ENCODE measurements at places on chromosomes 16 and 17.
A peak's percentile ranks its signal among the peaks of the same experiment; 100 is the strongest.

DNA sequence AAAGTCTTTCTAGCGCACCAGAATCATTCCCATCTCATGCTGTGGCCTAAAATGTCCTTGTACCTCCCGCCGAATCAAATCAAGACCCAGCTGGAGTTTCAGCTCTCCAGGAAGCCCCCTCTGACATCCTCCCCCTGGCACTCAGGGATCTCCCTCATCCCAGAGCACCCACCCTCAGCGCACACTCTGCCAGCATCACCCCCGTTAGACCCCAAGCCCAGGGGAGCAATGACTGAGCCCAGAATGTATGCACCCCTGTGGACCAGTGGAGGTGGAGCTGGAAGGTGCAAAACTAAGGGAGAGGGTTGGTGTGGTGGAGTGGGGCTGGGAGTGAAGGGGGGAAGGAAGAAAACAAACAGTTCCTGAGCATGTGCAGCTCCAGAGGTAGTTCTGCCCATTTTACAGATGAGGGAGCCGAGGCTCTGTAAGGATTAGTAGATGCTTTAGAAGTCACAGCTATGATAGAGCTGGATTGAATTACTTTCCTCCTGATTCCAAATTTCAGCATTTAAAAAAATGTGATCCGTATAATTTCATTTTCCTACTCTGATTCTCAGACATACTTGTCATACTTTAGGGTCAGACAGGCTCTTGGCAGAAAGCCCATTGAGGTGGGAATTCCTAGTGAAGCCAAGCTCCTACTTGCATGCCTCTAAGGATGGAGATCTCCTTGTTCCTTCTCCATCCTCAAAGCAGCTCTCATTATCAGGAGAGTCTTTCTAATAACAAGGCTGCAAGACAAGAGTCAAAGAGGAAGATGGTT lies 242.7 kb downstream of the KATNIP start:
- no peak for DNase-seq

- no peak for DNase-seq
Measured at GRCh38 chr16:56191156-56191815, at the start of gene GNAO1. GNAO1 (plus strand) TSS chr16:56191489; CDS start chr16:56192236, 747 bp downstream.

DNA sequence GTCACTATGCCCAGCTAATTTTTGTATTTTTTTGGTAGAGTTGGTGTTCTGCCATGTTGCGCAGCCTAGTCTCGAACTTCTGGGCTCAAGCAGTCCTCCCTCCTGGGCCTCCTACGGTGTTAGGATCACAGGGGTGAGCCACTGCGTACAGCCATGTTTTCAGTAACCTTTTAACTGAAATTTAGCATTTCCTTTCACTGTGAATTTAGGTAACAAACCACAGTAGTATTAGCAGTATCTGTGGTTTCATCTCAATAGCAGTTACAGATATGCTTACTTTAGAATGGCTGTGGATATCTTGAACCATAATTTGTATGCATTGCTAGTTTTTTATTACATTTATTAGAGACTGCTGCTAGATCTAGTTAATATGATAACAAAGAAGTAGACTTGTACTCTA lies 4.3 kb upstream of the RANGRF start:
- DNase-seq: no peak

DNA sequence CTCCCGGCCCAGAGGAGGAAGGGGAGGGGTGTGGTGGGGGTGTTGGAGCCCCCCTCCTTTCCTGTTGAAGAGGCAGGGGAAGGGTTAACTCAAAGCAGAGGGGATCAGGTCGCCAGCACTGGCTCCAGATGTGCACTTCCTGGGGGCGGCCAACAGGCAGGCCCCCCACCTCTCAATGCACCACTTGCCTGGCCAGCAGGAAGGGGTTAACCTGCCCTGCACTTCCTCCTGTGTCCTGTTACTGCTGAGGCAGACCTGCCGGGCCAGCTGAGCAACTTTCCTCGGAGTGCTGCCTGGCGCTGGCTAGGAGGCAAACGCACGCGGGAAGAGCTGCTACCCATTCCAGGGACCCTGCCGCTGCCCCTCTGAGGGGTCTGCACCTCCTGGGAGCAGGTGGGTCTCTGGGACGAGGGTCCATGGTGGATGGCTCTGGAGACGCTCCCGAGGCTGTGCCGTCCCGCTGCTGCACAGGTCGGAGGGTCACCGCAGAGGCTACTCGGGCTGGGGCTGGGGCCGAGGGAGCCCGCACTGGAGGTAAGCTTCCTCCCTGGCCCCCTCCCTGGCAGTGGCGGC lies at the start of gene EPN3:
Gene EPN3, plus strand, starts transcription at position 284 of the 573 bp plus-strand sequence. CDS start 3,822 bp downstream, outside the sequence.
- DNase-seq: no peak

DNA sequence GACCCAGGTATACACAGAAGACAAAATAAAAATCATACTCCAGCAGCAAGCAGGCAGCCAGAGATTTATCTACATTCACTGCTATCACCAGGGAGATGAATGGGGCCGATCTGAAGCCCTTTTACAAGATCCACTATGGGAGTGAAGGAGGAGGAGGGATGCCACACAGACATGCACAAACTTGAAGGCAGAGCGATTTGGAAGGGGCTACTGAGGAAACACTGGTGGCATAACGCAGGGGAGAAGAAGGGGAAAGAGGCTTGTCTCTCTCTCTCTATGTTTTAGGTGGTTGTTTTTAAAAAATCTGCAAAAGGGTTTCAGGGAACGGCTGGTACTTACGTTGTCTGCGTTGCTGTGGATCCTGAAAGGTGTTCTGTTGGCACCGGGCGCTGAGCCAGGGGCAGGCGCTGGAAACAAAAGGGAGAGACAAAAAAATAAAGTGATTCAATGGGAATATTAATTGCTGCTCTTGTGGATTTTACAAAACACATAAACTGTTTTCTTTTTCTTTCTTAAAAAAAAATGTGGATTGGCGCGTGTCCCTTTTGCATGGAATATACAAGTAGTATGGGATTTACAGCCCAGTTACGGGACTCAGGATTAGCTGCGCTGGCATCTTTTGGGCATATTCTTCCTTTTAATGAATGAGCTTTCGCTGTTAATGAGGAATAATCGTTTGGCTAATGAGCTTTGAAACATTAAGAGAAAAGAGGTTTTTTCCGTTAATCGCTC lies 255.3 kb upstream of the PMFBP1 start:
- no peak for DNase-seq

GRCh38 chr16:82935766-82936165 lies 309.0 kb downstream of the CDH13 start:
- peak; percentile 50 for DNase-seq

GRCh38 chr16:65728167-65728566 lies 606.3 kb upstream of the CDH11 start:
- DNase-seq: no peak

- peak; percentile 51 for DNase-seq
Measured at GRCh38 chr17:35795007-35795870, at the start of gene MMP28. MMP28 (minus strand) TSS chr17:35795641; CDS start chr17:35795377, 264 bp downstream.

DNA sequence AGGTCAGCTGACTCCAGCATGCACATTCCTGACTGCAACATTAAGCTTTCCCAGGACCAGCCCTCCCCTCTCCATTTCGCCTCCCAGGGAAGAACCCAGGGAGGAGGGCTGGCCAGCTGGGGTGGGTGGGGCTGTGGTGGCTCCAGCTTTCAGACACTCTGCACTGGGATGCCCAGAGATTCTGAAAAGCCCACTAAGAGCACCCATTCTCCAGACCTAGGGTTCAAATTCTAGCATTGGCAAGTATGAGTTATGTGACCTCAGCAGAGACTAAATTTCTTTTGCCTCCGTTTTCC lies 7.8 kb downstream of the DLX3 start:
- no peak for DNase-seq

DNA sequence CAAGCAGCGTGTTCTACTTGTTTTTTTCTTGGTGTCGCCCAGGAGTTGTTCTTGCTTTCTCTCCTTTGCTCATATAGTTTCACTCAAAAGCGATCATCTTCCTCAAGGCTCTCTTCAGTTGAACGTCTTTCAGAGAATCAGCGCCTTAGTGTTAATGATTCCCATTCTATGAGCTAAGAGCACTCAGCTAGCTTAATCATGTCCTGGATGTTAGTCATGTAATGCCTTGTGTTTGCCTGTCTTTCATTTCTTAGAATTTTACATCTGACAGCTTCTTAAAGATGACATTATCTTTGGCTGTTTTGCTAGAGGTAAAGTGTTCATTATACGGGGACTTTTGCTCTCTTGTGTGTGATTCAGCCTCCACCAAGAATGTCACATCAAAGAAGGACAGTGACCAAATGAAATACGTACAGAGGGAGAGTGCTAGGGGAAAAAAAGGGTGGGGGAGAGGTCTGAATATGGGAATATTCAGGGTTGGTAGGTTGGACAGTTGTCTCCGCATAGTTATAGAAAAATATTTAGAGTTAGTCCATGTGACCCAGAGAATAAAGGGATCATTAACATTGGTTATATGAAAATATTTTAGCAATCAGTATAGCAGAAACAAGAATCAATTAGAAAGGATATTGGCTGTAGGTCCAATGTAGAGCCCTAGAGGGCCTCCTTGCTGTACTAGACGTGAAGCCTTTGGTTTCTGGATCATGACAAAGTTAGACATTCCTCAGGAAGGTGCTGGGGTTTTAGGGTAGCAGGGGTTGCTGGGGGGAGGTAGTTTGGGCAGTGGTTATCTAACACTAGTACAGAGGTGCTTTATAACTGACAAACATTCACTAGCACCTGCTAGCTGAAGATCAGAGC lies 31.9 kb upstream of the ANKFN1 start:
- DNase-seq: peak; percentile 23

DNA sequence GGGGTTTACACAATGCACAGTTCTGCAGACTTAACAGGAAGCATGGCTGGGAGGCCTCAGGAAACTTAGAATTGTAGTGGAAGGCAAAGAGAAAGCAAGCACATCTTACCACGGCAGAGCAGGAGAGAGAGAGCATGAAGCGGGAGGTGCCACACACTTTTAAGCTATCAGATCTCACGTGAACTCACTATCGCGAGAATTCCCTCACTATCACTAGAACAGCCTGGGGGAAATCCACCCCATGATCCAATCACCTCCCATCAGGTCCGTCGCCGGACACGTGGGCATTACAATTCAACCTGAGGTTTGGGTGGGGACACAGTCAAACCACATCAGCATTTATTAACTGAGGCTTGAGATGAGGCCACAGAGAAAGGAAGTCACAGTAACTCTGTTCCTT lies 326.7 kb downstream of the C16orf95 start:
- peak; percentile 64 for DNase-seq

DNA sequence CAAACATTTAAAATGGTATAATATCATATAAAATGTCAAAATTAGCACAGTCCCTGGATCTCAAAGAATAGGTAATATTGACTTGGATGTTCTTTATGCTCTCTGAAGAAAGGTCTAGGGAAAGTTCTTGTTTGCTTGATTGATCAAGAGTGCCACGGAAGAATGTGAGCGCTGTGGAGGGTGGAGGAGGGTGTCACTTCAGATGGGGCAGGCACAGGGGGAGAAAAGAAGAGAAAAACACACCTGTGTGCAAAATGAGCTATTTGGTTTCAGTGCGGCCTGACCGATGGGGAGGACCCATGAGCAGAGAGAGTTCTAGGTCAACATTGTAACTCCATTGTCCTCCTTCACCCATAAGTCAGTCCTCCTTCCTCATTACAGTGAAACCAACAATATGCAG lies 8.8 kb upstream of the VPS4A start:
- no peak for DNase-seq

DNA sequence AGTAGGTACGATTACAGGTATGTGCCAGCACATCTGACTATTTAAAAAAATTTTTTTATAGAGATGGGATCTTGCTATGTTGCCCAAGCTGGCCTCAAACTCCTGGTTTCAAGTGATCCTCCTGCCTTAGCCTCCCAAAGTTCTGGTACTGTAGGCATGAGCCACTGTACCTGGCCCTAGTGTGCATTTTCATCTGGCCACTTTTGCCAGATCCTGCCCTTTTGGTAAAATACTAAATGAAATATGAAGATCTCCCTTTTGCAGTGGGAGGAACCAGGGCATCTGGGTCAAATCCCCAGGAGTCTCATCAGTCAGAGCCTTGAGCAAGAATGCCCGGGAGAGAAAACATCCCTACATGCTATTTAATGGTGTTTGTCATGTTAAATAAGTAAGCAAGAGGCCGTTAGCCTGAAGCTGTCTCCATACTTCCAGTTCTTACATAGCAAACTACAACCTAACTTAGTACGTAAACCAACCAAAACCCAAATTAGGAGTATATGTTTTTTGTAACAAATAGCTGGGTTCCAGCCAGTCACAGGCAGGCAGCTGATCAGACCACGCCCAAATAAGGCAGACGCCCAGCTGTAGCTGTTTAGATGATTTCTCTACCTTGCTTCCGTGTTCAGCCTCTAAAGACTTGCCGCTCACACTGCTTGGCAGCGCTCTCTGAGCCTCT lies 46.5 kb upstream of the CLEC18A start:
- no peak for DNase-seq

DNA sequence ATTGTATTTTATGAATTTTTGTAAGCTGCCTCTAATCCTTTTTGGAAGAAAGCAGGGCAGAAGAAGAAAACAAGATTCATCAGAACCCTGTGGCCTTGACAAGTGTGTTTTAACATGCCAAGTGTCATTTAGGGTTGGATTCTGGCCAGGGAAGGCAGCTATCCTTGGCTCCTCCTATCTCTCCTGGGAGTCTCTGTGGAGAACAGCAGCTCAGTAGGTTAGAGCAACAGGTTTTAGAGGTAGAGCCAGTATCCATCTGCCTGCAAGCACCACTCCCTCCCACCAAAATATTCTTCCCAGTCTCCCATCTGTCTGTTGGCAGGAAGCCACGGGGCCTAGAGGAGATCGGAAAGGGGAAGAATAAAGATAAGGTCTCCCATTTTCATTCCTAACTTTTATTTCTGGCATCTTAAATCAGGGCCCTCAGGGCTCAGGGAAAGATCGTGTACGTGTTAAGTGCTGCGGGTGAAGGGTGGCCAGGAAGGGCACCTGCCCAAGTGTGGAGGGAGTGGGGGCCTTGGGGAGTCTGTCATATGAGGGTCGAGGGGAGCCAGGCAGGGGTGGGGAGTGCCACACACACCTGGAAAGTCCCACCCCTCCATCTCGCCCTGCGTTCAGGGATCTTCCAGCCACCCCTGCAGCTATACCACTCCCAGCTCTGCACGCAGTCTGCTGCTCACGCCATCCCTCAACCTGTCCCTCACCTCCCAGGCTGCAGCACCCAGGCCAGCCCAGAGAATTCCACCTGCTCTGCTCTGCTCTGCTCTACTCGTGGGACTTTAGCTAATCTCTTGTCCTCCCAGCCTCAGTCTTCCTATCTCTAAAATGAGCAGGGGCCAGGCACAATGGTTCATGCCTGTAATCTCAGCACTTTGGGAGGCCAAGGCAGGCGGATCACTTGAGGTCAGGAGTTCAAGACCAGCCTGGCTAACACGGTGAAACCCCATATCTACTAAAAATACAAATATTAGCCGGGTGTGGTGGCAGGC lies 17.1 kb upstream of the CPSF4L start:
- DNase-seq: no peak

DNA sequence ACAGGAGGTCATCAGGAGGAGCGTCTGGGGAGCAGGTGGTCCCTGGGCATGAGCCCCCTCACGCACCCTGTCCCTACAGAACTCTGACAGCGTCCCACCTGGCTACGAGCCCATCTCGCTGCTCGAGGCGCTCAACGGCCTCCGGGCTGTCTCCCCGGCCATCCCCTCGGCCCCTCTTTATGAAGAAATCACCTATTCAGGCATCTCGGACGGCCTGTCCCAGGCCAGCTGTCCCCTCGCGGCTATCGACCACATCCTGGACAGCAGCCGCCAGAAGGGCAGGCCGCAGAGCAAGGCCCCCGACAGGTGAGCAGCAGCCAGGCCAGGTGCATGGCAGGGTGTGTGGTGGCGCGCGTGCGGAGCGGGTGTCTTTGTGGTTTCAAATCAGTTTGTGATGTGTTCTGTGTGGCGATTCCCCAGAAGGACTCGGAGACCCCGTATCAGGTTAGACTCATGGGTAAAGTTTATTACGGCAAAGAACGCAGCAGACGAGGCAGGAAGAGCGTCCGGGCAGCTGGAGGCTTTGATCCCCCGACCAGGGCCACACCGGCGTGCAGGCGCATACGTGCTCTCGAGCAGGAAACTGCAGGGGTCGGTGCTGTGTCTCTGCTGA lies 11.8 kb upstream of the NUDT16L1 start:
- no peak for DNase-seq

- no peak for DNase-seq
Measured at GRCh38 chr17:60303406-60304099, 88.4 kb downstream of the USP32 start.

Data from NB4 (cell line).